ENCODE measurements at places on chromosomes 5 and 9.

- no peak for DNase-seq
Observed at GRCh38 chr5:89268460-89268859, 385.5 kb upstream of the MEF2C start.

DNA sequence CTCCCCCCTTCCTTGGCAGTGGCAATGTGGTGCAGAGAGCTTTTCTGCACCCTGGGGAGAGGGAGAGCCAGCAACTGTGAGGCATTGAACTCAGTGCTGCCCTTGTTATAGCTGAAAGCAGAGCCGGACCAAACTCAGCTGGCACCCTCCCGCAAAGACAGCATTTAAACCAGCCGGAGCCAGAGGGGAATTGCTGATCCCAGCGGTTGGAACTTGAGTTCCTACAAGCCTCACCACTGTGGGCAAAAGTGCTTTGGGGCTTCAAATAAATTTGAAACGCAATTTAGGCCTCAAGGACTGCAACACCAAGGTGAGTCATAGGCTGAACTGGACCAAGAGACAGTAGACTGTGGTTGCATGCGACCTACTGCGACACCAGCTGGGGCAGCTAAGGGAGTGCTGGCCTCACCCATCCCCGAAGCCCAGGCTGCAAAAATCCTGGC is 207.6 kb upstream of the CDKN2B start:
- DNase-seq = no peak

DNA sequence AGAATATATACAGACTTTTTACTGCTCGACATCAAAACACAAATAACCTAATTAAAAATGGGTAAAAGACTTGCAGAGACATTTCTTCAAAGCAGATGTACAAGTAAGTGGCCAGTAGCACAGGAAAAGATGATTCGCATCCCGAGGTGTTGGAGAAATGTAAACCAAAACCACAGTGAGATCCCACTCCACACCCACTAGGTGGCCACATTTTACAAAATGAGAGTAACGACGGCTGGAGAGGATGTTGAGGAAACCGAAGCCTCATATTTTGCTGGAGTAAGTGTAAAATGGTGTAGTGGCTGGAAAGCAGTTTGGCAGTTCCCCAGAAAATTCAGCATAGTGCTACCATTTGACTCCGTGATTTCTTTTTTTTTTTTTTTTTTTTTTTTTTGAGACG is 21.3 kb upstream of the GBGT1 start:
- no peak for DNase-seq

GRCh38 chr5:140381351-140381750 is 20.3 kb upstream of the ANKHD1 start:
- DNase-seq = no peak

DNA sequence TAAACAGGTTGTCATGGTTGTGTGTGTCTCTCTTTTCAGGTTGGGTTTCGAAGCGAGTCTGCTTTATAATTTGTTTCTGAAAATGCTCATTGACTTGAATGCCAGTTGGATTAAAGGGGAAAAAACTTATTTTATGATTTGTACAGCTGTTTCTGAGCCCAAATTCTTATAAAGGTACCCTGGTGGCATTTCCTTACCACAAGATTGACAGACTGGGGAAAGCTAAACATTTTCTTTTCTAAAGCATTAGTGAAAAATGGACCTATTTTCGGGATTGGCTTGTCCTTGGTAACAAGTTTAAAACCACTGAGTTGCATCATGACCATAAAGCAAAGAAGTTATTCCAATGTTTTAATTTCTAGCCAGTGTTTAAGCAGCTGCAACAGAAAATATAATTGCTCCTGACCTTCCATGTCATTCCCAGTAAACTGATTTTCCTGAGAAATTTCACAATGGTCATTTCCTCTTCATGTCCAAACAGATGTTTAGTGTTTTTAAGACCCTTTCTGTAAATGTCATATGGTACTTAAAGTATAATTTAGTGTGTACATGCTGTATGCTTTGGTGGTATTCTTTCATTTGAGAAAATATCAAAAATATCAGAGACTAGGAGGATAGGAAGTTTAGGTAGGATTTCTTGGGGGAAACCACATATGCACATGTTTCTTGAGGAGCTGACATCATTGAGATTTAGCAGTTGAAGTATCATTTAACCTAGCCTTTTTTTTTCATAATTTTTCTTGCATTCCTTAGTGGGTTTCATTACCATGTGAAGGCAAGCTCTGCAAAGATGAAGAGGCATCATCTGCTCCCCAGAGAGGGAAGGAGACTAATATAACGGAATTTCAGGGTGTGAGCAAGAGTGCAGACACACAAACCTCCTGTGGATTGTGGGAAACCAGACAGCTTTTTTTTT is 667.1 kb upstream of the RGMB start:
- no peak for DNase-seq

DNA sequence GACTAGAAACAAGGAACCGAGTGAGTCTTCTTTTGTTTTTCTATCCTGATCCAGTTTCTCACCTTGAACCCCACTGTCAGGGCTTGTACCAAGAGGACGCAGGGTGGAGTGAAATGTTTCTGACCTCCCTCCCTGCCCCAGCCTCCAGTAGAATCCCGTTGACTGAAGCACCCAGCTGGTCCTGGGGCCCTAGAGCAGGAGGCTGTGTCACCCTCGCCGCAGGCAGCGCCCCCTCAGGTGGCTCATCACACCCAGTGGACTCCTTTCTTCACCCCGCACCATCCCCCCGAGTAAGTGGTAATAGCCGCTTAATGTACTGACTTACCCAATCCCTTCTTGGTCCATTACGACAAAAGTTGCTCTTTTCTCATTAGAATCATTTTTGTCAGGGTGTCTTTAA is 53.8 kb downstream of the MVB12B start:
- DNase-seq = no peak

DNA sequence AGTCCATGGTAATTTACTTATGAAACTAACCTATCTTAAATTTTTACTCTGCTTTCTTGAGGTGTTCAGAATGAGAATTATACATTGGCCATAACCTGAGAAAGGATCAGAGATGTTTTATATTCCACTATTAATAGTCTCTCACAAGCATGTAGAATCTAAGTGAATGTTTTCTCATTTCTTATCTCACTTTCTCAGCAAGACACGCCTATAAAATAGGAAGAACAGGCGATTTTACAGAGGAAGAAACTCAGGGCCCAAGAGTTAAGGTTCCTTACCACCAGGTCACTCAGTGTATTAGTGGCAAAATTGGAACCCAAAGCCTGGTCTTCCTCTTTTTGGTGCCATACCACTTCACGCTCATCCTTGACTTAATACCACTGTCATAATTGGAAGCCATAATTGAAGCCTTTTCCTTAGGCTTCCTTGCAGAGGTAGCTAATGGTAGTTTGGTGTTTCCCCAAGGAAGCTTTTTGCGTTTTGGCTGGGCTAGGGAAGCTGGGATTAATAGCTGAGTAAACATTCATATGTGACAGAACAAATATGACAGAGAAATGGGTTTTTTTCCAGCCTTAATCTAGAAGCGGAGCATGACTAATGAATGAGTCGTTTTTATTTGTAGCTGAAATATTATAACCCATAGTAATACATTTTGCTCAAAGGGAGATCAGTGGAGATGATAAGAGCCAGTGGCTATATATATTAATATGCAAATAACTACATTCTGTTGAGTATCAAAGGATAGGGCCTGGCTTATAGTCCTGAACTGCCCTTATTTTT is 16.9 kb downstream of the HMGXB3 start:
- no peak for DNase-seq

- no peak for DNase-seq
Observed at GRCh38 chr5:149735066-149735465, 5.0 kb downstream of the PPARGC1B start.

- no peak for DNase-seq
Observed at GRCh38 chr9:133950629-133951111, 41.5 kb downstream of the VAV2 start.

DNA sequence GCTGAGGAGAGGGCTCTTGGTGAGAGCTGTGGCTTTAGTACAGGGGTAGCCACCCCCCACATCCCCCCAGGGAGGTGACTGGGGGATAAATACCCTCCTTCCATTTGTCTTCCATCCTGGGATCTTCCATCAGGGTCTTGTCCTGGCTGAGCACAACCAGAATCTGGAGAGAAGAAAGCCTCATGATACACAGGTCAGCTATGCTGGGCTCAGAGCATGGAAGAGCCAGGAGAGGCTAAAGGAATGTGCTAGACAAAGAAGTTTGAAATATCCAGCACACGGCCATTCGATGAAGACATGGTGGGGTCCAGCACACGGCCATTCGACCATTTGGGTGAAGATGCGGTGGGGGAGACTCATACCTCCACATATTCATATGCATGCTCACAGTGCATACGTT is 30.0 kb downstream of the ROPN1L start:
- DNase-seq = no peak

DNA sequence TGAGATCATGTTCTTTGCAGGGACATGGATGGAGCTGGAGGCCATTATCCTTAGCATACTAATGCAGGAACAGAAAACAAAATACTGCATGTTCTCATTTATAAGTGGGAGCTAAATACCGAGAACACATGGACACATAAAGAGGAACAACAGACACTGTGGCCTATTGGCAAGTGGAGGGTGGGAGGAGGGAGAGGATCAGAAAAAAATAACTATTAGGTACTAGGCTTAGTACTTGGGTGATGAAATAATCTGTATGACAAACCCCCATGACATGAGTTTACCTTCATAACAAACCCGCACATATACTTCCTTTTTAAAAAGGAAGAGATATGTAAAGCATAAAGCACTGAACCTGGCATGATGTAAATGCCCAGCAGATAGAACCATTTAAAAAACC is 99.0 kb downstream of the MEGF10 start:
- DNase-seq = no peak

DNA sequence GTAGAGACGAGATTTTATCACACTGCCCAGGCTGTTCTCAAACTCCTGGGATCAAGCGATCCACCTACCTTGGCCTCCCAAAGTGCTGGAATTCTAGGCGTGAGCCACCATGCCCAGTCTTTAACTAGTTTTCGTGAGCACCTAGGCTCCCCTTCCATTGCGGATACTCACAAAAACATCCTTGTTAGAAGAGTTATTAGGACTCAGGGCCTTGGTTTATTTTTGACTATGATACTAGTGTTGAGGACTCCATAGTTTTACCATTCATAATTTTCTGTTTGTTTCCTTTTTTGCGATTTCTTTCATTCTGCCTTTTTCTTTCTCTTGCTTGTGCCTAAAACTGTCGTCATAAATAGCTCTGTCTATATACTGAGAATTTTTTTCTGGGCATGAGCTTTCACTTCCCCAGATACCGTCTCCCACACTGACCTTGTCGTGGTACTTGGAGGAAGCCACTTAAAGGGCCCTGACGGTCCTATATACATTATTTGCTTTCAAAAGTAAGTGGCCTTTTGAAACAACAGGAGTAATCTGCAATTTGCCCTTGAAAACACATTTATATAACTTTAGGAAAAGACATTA is 5.2 kb downstream of the F2R start:
- DNase-seq = no peak
